ENCODE measurements at places on chromosomes 7 and 10.

- no peak for DNase-seq
Measured at GRCh38 chr7:98995523-98996149, 117.3 kb downstream of the TRRAP start.

DNA sequence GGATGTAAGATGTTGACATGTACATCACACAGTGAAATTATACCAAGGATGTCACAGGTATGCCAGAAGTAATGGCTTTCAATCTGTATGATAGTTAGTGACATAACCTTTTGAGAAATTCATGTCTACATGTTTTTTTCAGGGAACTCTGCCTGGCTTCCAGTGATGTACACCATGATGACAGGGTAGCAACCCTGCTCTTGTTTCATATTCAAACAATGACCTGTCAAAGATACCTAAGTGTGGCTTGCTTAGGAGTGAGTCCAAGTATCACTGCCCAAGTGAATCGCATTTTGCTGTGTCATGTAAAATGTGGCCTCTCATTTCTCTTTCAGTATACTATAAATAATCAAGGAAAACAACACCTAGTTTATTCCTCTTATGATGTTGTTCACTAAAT is 205.8 kb upstream of the DKK1 start:
- no peak for DNase-seq

- DNase-seq = no peak
Measured at GRCh38 chr10:21797984-21798765, 205.4 kb downstream of the DNAJC1 start.

DNA sequence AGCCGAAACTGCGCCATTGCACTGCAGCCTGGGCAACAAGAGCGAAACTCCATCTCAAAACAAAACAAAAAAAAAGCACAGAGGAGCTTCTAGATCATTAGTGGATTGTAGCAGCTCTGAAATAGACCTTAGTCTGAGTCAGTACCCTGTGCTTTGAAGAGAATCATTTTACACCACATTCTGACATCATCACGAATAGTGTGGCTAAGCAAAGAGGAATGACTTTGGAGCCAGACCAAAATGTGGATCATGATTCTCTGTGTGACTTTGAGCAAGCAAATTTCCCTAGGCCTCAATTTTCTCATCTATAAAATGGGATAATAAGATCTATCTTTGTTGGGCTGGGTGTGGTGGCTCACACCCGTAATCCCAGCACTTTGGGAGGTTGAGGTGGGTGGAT is 618.9 kb downstream of the CALN1 start:
- no peak for DNase-seq

DNA sequence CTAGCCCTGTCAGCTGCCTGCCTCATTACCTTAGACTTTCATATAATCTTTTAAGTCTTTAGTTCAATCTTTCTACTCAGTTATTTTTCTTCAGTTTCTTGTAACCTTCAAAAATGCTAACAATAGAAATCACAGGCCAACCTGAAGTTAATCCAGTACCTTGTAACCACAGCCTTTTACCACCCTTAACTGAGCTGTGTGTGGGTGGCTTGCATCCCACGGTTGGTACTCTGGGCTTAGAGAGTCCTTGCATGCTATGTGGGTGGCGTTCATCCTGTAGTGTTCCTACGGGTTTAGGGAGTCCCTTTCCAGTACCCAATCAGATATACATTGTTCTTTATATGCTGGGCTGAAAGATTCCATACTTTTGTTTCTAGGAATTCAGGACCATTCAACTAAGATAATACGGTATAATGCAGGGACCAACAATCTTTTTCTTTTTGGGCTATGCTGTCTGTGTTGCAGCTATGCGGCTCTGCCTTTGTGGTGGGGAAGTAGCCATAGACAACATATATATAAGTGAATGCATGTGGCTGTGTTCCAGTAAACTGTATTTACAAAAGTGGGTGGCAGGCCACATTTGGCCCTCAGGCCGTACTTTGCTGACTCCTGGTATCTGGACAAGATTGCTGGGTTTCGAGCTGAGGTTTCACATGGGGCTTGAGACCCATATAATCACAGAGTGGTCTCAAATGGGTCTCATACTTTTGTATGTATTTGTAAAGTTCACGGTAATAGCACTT is 280.8 kb upstream of the LRGUK start:
- DNase-seq = no peak

- DNase-seq = peak; percentile 89
Measured at GRCh38 chr10:60524541-60524940, 134.9 kb upstream of the ANK3 start.

DNA sequence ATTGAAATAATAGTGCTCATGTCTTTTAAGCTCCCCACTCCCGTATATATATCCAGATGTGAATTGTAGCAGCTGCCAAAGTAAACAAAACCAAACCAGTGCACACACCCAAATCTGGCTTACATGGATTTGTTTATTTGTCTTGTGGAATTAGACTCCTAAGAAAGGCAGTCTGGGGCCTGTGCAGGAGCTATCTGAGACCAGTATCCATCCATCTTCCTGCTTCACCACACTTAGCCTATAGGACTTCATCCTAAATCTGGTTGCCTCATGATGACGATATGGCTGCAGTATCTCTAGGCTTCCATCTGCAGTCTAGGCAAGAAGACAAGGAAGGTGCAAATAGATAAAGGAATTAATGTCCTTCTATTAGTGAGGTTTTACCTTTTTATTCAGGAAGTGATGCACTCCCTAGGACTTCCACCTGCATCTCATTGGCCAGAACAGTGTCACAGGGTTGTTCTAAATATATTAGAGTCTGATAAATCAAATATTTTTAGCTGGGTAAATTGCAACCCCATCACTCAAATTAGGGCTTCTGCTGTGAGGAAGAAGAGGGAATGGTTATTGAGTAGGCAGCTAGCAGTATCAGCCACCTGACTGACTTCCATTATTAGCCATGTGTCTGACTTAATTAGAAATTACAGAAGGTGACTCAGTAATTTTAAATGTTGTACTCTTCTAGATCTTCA is 6.0 kb downstream of the WIPF3 start:
- no peak for DNase-seq

DNA sequence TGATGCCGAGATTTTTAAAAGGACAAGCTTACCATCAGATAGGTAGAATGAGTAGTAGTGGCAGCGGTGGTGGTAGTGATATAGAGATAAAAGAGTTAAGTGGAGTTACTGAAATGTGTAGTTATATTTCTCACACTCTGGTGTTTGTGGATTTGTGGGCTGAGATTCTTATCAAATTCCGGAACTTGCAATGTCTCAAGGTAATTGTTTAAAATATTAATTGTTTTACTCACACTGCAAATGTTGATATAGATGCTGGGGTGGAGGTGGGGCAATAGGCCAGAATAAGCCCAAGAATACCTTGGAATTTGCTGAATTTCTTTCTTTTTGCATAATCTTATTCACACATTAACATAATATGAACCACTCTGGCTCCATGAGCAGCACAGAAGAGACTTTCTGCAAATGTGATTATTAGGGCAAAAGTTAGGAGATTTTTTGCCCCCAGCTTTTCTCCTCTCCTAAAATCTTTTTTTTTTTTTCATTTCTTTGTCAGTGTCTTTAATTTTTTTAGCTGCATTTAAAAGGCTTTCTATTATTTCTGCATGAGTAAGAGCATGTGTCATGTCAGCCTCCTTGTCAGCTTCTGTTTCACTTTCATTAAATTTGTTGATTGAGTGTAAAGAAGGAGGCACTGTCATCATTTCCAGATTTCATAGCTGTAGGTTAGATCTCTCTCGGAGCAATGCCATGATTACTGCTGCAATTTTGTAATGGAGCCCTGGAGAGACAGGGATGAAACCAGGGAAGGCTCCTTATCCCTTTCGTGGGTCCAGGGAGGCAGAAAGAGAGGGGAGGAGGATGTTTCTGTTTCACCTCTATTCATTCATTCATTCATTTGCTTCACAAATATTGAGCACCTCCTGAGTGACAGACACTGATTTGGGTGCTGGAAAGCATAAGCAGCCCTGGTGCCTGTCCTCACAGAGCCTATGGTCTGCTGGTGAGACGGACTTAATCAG is 13.1 kb upstream of the SGMS1 start:
- no peak for DNase-seq

DNA sequence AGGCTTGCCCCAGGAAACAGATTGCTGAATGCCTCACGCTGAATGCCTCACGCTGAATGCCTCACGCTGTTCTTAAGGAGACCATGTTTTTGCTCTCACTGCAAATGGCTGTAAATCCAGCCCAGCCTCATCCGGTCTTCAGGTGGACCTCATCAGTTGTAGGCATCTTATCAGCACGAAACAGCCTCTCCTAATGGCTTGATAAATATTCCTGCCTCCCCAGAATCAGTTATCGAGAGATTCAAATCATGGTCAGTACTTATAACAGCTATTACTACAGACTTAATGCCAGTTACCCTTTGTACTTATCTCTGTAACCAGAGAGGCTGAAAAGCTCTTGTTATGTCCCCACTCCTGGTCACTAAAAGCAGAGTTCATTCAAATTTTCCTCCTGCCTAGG is 290.6 kb downstream of the FZD1 start:
- no peak for DNase-seq

GRCh38 chr7:75980430-75981202 is 13.8 kb downstream of the TMEM120A start:
- DNase-seq = no peak

- no peak for DNase-seq
Measured at GRCh38 chr10:129033340-129033739, 433.7 kb upstream of the MGMT start.

DNA sequence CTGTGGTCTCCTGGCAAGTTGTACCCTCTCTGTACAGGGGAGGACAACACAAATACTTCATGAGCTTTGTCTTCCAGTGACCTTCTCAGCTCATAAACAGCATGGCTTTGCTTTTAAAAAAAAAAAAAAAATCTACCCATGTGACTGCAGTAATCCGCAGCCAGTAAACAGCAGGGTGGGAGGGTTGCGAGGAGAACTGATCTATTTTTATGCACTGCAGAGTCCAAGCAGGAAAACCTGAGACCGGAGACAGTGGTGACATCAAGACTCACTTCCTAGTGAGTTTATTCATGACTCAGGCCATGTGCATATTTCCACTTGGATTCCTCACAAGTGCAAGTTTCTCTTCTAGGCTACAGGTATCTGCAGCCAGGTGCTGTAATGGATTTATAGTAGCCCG is 127.9 kb downstream of the NRF1 start:
- peak; percentile 57 for DNase-seq

DNA sequence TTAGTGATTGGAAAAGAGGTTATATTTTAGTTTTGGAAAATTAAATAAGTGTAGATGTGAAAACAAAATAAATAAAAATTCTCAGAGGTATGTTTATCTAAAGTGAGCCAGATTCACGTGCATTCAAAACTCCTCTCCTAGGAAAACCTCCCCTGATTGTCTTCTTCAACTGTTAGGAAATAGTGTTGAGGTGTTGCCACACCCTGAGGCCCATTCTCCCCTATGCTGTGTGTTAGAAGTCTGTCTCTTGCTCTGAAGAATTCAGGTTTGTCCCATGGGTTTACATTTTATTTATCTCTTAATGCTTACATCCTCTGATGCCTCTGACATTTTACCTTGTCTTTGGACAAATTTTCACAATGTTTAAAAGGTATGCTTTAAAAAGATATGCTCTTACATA is 40.3 kb downstream of the PTPRE start:
- no peak for DNase-seq

Data from non-pigmented ciliary epithelial cell (primary cell).